ENCODE measurements at places on chromosomes 1 and 21.

GRCh38 chr1:109618661-109619575 is 498 bp downstream of the GNAT2 start:
- no peak for DNase-seq

- no peak for DNase-seq
Measured at GRCh38 chr1:151347523-151348246, 633 bp upstream of the RFX5 start.

GRCh38 chr1:220804202-220804586 is 17.5 kb downstream of the MTARC1 start:
- no peak for DNase-seq

GRCh38 chr1:40059338-40059959 is 18.9 kb downstream of the CAP1 start:
- peak; percentile 12 for DNase-seq

DNA sequence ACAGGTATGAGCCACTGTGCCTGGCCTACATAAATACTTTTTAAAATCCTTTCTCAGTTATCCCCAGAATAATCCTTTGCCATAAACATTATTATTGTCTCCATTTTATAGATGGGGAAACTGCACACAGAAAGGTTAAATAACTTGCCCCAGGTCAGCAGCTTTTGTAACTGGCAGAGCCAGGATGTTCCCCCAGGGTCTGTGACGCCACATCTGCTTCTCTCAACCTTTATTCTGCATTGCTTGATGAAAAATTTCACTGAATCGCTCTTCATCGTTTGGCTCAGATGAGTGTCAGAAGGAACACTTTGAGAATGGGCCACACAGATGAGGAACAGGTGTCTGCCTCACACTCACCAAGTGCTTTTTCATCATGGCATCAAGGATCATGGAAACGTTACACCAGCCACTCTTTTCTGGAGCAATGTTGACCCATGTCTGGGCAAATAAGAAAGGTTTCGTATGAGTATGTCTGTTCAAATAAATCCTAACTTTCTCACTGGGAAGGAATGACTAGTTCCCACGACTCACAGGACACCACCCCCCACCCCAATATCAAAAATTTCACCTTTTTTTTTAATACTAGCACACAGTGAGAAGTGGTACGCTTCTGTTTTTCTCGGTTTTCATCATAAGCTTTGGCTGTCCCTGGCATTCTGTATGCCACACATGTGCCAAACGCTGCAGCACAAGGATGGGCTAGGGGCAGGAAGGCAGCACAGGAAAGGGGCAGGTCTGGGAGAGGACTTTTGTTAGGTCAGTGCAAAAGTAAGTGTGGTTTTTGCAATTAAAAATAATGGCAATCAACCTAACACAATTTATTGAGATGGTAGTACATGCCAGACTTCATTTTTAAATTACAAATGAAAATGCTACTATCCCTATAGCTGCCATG is 9.0 kb upstream of the PTGFRN start:
- no peak for DNase-seq

- no peak for DNase-seq
Measured at GRCh38 chr1:234987415-234988154, 141.1 kb downstream of the TOMM20 start.

- DNase-seq, result no peak
Measured at GRCh38 chr1:7561936-7562728, 209.0 kb upstream of the VAMP3 start.

- DNase-seq, result no peak
Measured at GRCh38 chr1:196977278-196977677, at the start of gene CFHR5. CFHR5 (plus strand) TSS chr1:196977556; CDS start chr1:196977665, 109 bp downstream.
